ENCODE measurements at places on chromosomes 12 and 14.

- DNase-seq, result no peak
Observed at GRCh38 chr14:51014086-51014485, 69.8 kb upstream of the PYGL start.

- peak; percentile 82 for DNase-seq
Observed at GRCh38 chr14:23056956-23057756, at the start of gene CDH24. TSS of gene CDH24 (minus strand) at chr14:23057520. CDS start at chr14:23055733, 1,787 bp downstream.

- DNase-seq, result no peak
Observed at GRCh38 chr14:105059925-105060565, 5.2 kb downstream of the GPR132 start.

- no peak for DNase-seq
Observed at GRCh38 chr12:19035536-19035935, 94.0 kb upstream of the PLEKHA5 start.

DNA sequence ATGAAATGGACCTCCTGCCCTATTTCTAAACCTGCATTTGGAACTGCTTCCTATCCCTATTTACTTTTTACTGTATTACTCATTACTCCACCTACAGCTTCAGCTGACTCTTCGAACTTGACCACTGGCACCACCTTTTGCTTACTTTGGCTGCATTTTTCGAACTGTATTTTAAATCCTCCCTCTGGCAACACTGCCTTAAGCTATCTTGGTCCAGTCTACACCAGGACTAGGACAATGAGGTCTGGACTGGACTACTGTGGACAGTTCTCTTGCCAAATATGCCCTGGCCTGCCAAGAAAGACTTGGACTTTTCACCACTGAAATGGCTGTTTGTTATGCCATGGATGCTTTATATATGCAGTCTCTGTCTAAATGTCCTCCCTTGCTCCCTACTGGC is 328.1 kb downstream of the BTG1 start:
- DNase-seq, result no peak

DNA sequence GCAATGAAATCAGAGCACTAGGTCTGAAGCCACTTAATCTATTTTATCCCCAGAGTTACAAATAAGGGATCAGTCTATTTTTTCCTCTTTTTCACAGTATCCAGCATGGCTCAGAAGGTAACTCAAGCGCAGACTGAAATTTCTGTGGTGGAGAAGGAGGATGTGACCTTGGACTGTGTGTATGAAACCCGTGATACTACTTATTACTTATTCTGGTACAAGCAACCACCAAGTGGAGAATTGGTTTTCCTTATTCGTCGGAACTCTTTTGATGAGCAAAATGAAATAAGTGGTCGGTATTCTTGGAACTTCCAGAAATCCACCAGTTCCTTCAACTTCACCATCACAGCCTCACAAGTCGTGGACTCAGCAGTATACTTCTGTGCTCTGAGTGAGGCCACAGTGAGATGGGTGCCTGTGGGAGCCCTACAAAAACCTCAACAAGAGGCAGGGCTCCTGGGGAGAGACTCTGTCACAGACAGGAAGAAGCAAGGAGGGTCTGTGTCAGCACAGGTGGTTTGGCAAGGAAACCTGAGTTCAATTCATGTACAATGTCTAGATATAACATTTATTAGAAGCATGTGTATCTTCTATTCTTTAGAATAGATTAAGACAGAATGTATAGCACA is 334.3 kb upstream of the OR4E1 start:
- no peak for DNase-seq

GRCh38 chr14:74472601-74473000 is 20.5 kb downstream of the NPC2 start:
- DNase-seq, result no peak

GRCh38 chr12:124586756-124587155 is 19.3 kb upstream of the NCOR2 start:
- no peak for DNase-seq

DNA sequence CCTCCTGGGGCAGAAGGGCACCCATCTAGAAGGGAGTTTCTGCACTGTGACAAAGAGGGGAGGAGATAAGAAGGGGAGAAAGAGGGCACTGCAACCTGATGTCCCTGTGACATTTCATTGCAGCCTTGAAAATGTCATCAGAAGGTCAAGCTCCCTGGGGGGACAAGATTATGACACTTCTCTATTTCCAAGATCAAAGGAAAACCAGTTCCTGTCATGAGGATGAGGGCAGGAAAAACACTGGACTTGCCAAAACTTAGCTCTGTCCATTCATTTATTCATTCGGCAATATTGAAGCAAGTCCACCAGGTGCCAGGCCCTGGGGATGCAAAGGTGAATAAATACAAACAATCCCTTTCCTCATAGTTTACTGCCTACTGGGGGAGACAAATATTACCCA is 138.4 kb upstream of the CDKN3 start:
- DNase-seq, result no peak

- DNase-seq, result no peak
Observed at GRCh38 chr12:56990648-56991318, 15.6 kb downstream of the ZBTB39 start.

DNA sequence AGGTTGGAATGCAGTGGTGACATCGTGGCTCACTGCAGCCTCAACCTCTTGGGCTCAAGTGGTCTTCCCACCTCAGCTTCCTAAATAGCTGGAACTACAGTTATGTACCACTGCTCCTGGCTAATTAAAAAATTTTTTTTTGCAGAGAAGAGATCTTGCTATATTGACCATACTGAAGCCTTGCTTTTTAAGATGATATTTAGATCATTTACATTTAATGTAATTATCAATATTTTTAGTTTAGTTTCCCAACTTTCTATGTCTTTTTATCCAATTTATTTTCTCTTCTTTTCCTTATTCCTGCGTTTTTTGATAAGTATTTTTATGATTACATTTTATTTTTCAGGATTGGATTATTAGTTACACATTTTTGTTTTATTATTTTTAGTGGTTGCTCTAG is 340.1 kb downstream of the APAF1 start:
- no peak for DNase-seq

DNA sequence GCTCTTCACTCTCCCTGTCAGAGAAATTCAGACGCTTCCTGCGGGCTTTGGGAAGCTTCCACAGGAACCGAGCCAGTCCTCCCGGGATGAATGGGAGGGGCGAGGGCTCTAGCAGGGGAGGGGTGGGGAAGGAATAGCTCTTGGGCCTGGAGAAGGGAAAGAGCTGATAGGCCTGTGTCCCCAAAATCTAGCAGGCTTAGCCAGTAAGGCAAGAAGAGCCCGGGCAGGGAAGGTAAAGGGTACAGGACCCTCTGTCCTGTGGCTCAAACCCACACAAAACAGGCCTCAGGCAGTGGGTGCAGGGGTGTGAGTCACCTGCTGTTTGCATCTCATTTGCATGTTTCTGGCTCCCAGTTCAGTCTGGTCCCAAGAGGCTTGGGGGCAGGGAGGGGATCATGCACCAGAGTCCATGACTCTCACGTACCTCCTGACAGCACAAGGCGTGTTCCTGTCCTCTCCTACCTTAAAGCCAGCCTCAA is 8.7 kb upstream of the SMUG1 start:
- peak; percentile 44 for DNase-seq

GRCh38 chr14:94636744-94637412 is 24.7 kb downstream of the SERPINA3 start:
- no peak for DNase-seq

DNA sequence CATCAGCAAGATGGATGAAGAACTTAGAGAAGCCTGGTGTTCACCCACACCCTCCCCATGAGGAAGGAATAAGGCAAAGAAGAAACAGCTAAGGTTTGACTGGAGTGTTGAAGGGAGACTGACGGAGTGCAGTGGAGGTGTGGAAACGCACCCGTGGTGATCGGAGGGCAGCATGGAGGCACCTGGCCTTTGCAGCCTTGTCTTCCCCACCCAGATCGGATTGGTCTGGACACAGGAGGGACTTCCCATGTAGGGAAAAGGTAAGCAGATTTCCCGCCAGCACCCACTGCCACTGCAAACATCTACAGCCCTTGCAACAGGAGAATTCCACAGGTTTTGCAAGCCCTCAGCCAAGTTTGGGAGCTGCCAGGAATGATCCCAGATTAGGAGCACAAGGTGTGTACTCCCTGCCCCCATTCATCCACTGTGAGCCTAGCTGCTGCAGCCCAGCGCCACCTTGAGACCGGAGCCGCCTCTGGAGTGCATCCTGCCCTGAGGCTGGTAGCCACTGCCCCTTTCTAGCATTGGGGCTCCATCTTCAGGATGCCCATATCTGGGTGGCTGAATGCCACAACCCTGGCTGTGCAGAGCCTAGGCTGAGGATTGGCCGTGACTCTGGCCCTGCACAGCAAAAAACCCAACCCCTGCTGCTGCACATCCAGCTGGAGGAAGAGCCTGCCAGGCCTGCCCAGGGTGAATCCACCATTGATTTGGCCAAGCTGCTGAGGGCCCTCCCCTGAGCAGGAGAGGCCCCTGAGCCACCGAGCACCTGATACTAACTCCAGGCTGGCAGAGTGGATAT is 411.1 kb downstream of the TMEM121 start:
- DNase-seq, result no peak

DNA sequence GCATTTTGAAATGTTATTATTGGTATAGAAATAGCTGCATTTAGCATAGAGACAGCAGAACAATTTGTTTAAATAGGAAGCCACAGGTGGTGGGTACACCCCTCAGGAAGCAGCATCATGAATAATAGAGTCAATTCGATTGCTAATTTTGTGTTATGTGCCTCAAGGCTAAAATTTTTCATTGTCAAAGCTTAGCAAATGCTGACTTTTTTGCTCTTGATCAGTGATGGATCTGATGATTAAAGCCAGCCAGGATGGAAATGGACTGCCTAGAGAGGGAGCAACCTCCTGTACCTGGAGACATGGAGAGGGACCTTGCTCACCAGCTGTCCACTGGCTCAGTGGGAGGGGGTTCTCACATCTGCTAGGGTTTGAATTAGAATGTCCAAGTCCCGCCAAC is 4.5 kb upstream of the KRT8 start:
- no peak for DNase-seq

- DNase-seq, result no peak
Observed at GRCh38 chr14:76759589-76759988, 1.7 kb upstream of the VASH1 start.

DNA sequence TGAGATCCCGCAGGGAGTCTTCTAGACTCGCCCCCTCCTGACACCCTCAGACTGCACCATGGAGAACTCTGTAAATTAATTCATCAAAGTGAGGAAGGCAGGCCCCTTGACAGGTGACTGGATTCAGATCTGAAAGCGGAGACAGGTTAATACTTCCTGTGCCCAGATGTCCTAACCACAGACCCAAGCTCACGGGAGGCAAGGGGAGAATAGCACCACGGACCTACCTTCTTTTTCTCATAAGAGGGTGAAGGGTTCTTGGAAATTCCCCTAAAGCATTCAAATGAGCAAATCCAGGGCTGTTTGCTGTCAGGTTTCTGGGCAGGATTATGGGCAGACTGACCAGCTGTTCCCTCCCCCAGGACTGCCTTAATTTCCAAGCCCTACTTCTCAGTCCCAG is 170.0 kb downstream of the ZFP36L1 start:
- no peak for DNase-seq

- DNase-seq, result peak; percentile 85
Observed at GRCh38 chr12:109462868-109463692, 14.0 kb downstream of the KCTD10 start.

DNA sequence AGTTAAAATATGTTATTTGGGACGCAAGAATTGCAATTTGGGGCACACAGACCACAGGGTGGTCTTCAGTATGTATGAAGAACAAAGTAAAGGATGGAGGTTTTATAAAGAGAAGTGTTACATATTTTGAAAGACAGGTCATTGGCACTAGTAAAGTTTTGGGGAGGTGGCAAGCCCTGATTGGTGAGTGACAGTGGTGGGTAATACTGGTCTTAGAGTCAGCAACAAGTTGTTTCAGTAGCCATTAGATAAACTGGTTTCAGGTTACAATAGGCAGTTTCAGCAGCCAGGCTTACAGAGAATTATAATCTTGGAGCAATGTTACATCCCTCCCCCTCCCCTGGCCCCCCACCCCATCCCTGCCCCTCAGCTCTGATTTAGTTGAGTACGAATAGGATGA is 17.5 kb downstream of the MARK3 start:
- no peak for DNase-seq

DNA sequence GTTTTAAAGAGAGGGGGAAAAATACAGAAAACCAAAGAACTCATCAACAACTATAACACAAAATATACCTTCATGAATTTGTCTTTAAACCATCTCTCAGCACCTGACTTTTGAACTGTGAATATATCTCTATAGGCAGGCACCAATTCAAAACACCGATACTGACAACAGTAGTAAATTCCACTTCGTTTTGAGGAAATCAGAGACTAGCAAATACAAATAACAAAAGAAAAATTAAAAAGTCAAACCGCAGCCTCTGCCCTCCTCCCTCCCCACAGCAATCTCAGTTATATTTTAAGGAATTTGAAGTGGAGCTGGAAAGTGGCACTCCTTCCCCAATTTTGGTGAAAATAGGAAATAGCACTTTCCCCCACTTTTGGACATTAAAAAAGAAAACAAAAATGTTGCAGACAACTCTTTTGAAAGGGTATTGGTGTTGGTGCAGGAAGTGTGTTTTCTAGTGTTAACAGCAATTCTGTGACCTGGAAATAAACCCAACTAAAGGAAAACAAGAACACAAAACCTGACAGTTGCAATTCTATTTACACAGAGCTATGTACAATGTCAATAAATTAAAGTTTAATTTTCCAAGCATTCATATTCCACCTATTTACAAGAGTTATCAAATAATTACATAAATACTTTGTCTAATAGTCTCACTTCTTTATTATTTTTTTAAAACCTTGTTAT is 13.5 kb downstream of the TBX3 start:
- DNase-seq, result no peak

DNA sequence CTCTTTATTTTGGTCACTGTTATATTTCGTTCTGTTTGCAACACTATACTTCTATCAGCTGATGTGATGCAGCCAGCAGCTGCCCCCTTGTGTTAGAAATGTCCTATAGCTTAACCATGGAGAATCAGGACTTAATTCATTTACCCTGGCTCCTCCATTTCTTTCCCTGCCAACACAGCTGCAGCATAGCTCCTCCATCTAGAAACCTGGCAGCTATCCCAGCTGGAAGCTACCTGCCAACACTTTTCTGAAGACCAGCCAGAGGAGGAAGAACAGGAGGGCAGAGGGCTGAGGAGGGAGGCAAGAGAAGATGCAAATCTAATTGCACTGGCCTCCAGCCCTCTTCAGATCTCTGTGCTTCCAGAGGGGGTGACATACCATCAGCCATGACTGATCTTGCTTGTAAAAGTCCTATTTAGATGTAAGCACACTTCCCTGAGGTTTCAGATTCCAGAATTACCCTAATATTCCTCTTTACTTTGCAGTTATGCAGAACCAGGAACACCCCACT is 156.8 kb upstream of the TMEM260 start:
- DNase-seq, result peak; percentile 56

- peak; percentile 13 for DNase-seq
Observed at GRCh38 chr14:78950649-78951048, 780.5 kb downstream of the NRXN3 start.

DNA sequence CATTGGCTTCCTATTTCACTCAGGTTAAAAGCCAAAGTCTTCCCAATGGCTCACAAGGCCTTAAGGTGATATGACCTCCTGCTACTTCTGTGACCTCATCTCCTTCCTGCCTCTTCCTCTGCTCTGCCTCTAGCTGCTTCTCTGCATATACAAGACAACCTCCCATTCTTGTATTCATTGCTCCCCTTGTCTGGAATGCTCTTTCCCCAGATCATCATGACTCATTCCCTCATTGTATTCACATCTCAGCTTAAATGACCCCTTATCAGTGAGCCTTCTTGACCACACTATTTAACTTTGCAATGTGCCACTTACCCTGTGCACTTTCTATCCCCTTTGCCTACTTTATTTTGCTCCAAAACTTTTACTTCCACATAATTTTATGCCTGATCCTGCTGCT is 90.2 kb downstream of the PPP1R12A start:
- peak; percentile 52 for DNase-seq

Data from RWPE1 (cell line).